T follicular helper cell (primary cell): ENCODE measurements at places on chromosomes 5 and 9.

DNA sequence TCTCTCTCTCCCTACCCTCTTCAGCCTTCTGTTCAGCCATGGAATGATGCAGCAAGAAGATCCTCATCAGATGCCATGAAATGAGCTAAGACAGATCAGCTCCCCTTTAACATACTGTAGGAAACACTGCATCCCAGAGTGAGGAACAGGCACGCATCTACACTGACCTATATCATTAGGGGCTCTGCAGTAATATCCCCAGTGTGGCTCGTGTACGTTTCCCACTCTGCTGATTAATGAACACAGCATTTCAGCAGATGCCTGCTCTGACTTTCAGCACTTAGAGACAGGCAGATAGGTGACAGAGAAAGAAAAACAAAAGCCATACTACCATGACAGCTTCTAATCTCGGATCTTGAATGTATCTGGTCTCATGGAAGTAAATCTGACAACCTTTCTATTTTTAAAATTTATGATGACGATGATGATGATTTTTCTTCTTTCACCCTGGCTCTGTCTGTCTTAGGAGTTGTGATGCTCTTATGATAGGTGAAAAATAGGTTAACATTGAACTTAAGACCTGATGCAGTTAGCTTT, 750.3 kb downstream of the CDH12 start:
- DNase-seq: no peak

DNA sequence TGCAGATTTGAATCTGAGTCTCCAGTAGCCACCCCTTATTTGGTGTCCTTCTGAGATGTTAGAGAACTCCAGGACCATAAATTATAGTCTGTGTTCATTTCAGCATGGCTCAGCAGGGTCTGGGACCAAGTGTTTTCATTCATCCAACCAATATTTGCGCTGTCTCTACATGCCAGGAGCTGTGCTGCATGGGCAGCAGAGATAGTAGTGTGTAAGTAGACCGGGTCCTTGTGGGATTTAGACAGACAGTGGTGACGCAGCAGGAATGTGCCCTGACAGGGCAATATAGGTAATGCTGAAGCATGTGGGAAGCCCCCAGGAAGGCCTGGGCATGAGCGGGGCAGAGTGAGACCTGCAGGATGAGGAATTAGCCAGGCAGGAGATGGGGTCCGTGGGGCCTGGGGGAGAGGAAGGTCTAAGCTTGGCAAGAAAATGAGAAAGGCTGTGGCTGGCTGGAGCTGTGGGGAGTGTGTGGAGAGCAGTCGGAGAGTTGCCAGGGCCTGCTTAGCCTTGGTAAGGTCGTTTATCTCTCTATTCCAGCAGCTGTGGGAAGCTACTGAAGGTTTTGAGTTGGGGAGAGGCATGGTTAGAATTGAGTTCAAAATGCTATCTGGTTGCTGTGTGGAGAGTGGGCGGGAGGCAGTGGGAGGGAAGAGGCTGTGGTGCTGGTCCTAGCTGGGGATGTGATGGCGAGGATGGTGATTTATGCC, 16.8 kb downstream of the STXBP1 start:
- no peak for DNase-seq

- no peak for DNase-seq
Observed at GRCh38 chr5:149151717-149152116, 10.4 kb downstream of the ABLIM3 start.

- no peak for DNase-seq
Observed at GRCh38 chr9:4939118-4939561, 45.9 kb upstream of the JAK2 start.
